ENCODE measurements at places on chromosomes 5 and 9. TPM values are rescaled to one million over a fixed set of nuclear protein-coding genes. Genes with fewer than 3 reads are reported as not detected.

GCNT4 gene
- 0.69 TPM for total RNA-seq

- no peaks in the 10 kb centered on the region for H3K36me3 ChIP-seq
- H3K27me3 ChIP-seq = no peaks in the 10 kb centered on the region
- H3K27ac ChIP-seq = no peak overlapping the region
- no peak overlapping the region for H3K4me3 ChIP-seq
- DNase-seq = no peak
Measured at GRCh38 chr5:17178373-17178675, 39.1 kb upstream of the BASP1 start.

DNA sequence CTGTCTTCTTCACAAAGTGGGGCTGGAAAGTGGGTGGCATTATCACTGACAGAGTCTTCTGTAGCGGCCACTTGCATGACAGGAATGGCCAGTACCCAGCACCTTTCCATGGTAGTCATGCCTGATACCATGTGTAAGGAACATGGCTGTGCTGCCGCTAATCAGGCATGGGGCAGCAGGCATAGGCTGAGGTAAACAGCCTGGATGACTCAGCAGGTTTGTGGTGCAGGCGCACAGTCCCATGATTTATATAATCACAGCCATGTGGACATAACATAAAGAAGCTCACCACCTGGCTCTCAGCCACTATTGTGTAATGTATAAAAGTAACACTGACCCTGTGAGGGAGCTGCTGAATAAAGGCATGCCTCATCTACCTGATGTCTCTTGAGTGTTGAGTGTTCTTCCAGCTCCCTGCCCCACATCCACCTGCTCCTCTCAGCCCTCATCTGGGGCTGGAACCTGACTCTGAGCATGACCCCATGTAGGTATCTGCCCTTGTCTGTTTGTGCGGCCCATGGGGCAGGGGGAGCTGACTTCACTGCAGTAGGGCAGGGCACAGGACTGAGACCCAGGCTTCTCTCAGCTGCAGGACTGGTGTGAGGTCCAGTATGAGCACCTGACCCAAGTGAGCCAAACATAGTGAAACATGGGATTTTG is 13.2 kb upstream of the ICE1 start:
- H3K4me3 ChIP-seq = no peak overlapping the region
- no peaks in the 10 kb centered on the region for H3K4me1 ChIP-seq
- no peaks in the 10 kb centered on the region for H3K27me3 ChIP-seq
- no peak overlapping the region for H3K27ac ChIP-seq

DNA sequence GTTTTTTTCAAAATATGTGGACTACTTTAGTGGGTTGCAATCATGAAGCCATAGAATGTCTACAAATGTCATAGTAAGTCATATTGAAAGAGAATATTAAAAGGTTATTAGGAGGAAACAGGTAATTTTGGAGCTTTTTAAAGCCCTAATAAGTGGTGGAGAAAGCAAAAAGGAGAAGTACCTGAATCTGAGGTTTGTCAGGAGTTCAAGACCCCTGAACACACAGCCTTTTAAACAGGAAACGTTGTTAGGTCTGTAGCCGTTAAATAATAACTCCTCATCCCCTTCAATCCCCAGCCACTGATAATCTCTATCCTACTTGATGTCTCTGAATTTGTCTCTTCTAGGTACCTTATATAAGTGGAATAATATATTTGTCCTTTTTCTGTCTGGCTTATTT is 51.1 kb downstream of the SPEF2 start:
- no peak for DNase-seq
- no peak overlapping the region for H3K27ac ChIP-seq
- no peaks in the 10 kb centered on the region for H3K36me3 ChIP-seq
- H3K27me3 ChIP-seq = no peaks in the 10 kb centered on the region

NEUROG1 gene
- total RNA-seq = not detected

GRCh38 chr5:10250806-10251276 is 761 bp downstream of the CCT5 start:
- H3K27ac ChIP-seq = no peak overlapping the region
- H3K4me3 ChIP-seq = peak overlapping the region; percentile 75
- H3K4me1 ChIP-seq = peaks cover 22% of the 10 kb centered on the region
- no peaks in the 10 kb centered on the region for H3K27me3 ChIP-seq
- DNase-seq = no peak

GRCh38 chr5:2529371-2530092 is 221.9 kb downstream of the IRX2 start:
- no peaks in the 10 kb centered on the region for H3K4me1 ChIP-seq
- no peak overlapping the region for H3K4me3 ChIP-seq
- no peaks in the 10 kb centered on the region for H3K27me3 ChIP-seq
- H3K36me3 ChIP-seq = no peaks in the 10 kb centered on the region
- DNase-seq = no peak
- no peak overlapping the region for H3K27ac ChIP-seq

- H3K27ac ChIP-seq = no peak overlapping the region
- H3K4me1 ChIP-seq = no peaks in the 10 kb centered on the region
- H3K36me3 ChIP-seq = no peaks in the 10 kb centered on the region
- H3K27me3 ChIP-seq = no peaks in the 10 kb centered on the region
- no peak for DNase-seq
Measured at GRCh38 chr5:27944471-27944870, 906.1 kb upstream of the CDH9 start.

PCDHAC1 gene
- 0.53 TPM for total RNA-seq
